ENCODE measurements at places on chromosomes 11 and 22.
A peak's percentile ranks its signal among the peaks of the same experiment; 100 is the strongest.

- peak; percentile 58 for DNase-seq
Observed at GRCh38 chr22:38873469-38874411, 1.7 kb upstream of the CBX6 start.

GRCh38 chr11:19577976-19578619 is 134.5 kb upstream of the NAV2 start:
- no peak for DNase-seq

- no peak for DNase-seq
Observed at GRCh38 chr11:69604055-69604454, 36.9 kb upstream of the CCND1 start.

GRCh38 chr11:67392183-67392715 is 463 bp downstream of the RAD9A start:
- no peak for DNase-seq

DNA sequence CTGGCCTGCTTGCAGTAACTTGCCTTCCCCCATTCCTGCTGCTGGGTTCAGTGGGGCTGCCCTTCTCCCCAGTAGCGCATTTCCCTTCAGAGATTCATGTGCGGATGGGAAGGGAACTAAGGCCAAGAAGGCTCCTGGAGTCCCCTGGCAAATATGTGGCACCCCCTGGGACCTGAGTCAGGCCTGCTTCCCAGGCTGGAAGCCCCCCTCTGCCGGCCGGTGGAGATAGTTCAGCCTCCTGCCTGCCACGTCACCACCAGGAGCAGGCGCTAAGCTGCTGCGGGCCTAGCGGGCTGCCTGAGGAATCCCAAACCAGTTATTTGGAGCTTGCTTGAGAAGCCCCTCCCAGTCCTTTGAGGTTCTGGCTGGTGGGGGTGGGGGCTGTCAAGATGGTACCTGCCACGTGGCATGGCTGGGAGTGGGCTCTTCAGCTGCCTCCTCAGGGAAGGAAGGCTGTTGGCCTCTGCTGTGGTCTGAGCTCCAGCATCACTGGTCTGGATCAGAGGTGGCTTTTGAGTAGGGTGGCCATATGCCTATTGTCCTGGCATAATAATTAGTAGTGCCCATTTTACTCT is 2.0 kb downstream of the SERPINH1 start:
- no peak for DNase-seq

GRCh38 chr11:47881145-47881544 is 33.0 kb upstream of the NUP160 start:
- DNase-seq, result no peak

DNA sequence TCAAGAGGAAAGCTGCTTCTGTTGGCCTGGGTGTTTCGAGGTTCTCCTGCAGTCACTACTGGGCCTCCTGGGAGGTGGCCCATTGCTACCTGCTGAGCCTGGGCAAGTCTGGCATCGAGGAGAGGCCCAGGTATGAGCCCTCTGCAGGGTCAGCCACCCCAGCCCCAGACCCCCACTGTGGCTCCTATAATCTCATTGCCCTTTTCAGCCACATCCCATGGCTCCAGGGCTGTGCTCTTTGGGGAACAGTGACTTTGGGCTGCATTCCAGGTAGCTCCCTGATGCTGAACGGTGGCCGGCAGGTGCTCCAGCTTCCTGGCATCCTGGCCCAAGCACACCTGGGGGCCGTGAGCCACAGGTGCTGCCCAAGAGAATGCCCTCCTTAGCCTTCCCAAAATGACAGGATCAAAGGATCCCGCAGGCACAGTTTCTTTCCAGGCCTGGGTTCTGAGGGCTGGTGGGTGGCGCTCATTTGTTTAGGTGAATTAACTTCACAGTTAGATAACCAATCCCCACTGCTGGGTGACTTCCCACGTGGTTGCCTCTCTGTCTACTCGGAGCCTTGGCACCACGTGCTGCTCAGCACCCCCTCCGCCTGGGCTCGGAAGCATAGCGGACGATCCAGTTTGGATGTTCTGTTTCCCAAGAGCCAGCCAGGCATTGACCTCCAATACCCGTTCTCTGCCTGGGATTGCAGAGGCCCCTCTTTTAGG is 97.4 kb downstream of the BCR start:
- DNase-seq, result no peak

GRCh38 chr11:45543808-45544422 is 121.5 kb downstream of the CHST1 start:
- DNase-seq, result no peak

DNA sequence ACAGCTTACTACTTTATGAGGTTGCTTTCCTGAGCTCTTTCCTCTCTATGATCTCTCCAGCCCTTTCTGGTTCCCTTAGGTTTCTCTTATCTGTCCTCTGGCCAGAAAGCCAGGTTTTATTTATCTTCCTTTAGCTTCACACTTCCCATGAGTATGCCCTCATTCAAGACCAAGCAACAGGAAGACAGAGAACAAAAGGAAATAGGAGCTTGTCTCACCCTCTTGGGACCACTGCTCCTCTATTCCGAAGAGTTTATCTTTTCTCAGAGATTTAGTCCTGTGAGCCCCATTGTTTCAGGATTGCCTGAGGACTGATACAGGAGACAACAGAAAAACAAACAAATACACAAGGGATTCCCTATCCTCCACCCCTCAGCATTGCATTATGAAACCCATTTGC is 62.4 kb upstream of the CCDC179 start:
- DNase-seq, result no peak

DNA sequence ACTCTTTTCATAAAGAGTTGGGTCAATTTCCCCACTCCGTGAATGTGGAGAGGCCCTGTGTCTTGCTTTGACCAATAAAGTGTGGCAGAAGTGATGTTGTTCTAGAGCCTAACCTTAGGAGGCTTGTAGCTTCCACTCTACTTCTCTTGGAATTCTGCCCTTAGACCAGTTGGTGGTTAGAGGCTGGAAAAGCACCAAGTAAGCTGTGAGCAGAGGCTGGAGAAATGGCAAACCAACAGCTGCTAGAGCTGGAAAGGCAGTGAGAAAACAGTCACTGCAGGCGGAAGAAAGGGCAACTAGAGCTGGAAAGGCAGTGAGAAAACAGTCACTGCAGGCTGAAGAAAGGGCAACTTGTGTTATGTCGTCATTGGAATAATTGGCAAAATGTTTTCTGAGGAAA is 29.8 kb upstream of the MSANTD2 start:
- no peak for DNase-seq

DNA sequence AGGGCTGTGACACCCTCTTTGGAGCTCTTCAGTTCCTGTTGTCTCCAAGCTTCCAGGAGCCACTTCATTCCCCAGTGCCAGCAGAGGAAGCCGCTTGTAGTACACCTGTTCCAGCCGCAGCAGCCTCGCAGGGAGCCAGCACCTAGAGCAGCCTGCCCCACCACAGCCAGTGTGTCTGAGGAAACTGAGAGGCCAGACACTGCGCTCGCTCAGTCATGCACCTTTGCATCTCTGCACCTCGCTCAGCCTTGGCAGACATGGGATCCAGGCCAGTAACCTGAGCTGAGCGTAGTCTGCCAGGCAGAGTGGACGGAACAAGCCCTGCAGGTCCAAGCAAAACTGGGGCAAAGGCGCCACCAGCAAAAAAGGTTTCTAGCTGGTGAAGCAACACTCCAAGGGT is 1072.1 kb downstream of the JRKL start:
- DNase-seq, result no peak

DNA sequence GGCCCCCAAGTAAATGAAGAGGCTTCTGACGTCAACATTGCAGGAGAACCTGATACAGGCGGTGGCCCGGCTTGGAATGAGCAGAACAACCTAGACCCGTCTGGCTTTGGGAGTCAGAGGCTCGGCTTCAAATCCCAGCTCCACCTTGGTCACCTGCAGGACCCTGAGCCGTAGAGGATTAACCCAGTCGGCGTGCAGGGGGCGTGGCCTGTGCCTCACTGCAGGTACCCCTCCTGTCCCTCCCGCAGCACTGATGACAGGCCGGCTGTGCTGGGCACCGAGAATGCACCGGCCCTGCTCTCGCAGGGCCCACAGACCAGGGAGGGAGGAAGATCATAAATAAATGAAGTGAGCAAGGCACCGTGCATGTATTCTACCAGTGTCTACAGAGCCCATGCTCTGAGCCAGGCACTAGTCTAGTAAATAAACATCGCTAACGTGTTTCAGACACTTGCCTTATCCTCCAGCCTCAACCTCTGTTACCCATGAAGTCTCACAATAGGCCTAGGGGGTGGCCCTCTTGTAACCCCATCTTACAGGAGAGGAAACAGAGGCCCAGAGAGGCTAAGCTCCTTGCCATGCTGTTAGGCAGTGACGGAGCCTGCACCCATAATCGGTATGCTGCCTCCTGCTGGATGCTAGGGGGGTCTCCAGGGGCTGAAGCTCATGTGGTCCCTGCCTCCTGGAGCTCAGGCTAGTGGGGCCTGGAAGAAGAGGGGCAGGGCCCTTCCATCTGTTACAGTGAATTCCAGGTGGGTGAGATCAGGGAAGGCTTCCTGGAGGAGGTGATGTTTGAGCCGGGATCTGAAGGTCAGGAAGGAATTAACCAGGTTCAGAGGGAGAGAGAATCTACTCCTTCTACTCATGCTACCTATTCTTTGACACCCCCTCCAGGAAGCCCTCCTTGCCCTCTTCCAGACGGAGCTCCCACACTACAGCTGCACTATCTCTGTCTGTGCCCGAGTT is 53.4 kb downstream of the RTL6 start:
- DNase-seq, result no peak

DNA sequence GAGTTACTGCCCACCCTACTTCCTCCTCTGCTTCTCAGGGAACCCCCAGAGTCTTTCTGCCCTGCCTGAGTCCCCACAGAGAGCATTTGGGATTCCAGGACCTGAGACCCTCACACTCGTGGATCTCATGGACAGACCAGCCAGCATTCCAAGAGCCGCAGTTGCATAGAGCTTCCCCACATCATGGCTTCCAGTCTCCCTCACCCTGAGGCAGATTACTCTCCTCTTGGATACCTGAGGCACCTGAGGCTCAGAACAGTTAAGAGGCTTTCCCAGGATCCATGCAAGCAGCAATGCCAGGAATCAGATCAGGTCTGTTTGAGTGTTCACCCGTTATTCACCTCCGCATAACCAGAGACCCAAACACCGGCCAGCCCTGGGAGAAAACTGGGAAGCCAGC is 102.2 kb downstream of the TRIM29 start:
- DNase-seq, result no peak

GRCh38 chr11:120205596-120206161 is 5.2 kb upstream of the OAF start:
- no peak for DNase-seq

GRCh38 chr11:126411971-126412381 is 56.5 kb downstream of the ST3GAL4 start:
- DNase-seq, result no peak

DNA sequence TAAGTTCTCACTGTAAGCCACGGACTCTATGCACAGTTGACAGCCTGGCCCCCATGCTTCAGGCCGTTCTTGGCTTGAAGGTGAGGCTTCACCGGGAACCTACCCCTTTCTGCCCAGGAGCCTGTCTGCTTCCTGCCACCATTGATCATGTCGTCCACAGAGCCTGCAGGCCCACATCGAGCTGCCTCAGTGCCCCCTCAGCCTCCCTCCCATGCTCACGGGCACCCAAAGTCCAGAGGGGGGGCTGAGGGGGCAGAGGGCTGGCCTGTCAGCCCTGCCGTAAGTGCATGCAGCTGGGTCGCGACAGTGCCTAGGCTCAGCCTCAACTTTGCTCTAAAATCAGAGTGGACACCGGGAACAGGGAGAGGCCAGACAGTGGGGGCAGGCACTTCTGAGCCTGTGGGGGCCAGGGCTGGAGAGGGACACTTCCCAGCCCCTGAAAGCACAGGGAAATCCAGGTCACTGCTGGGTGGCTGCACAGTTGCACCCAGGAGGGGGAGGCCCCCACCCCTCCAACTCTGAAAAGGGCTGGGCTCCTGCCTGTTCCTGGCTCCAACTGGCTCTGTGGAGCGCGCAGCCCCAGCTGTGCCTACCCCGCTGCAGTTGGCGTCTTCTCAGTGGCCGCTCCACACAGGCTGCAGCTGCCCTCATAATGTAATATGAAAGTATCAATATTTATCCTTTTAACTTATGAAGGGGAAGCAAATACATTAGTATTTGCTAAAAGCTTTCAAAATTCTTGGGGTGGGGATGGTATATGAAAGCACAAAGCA is 598.6 kb downstream of the DLG2 start:
- no peak for DNase-seq

DNA sequence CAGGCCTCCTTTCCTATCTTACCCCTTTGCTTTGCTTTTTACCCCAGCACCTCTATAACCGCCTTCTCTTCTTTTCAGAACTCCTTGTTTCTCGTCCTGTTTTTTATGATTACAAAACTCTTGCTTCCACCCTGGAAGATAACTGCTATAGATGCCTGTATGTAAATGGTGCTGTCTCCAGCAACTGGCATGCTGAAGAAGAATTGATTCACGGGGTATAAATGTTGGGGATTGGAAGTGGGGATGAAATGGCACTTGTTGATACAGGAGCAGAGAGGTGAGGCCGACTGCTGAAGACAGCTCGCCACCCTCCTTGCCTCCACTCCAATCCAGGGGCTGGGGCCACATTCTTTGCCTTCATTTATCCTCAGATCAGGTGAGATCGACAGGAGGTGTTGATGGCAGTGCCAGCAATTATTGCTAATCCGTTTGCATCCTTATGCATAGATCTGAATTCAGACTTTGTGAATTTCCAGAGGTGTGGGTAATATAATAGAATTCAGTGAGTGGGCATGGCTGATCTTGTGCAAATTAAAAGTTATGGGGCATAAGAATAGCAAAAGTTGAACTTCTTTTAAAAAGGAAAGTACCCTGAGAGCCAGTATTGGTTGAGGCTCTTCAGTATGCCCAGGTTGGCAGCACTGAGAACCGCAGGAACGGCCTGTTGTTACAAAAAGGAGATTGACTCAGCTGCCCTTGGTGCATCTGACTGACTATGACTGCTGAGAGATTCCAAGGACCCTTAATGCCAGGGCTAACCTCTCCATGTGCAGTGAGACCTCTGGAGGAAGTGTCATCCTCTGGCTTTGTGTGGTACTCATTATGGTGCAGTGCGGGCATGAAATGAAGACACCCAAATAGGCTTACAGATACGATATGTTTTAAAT is 5.3 kb downstream of the NEAT1 start:
- no peak for DNase-seq

GRCh38 chr22:39325392-39325932 is 6.0 kb upstream of the RPL3 start:
- no peak for DNase-seq

GRCh38 chr11:32870676-32871075 is 21.9 kb upstream of the QSER1 start:
- no peak for DNase-seq

- no peak for DNase-seq
Observed at GRCh38 chr22:23302171-23303002, 122.1 kb downstream of the BCR start.

Data from stimulated activated CD8-positive, alpha-beta memory T cell treated with anti-CD3 and anti-CD28 coated beads, Interleukin-15, amount 100 ng/mL, for 48 hours (primary cell).